ENCODE measurements at places on chromosomes 16 and 17.

GRCh38 chr17:67558740-67559380 lies 158.9 kb upstream of the NOL11 start:
- DNase-seq = no peak

DNA sequence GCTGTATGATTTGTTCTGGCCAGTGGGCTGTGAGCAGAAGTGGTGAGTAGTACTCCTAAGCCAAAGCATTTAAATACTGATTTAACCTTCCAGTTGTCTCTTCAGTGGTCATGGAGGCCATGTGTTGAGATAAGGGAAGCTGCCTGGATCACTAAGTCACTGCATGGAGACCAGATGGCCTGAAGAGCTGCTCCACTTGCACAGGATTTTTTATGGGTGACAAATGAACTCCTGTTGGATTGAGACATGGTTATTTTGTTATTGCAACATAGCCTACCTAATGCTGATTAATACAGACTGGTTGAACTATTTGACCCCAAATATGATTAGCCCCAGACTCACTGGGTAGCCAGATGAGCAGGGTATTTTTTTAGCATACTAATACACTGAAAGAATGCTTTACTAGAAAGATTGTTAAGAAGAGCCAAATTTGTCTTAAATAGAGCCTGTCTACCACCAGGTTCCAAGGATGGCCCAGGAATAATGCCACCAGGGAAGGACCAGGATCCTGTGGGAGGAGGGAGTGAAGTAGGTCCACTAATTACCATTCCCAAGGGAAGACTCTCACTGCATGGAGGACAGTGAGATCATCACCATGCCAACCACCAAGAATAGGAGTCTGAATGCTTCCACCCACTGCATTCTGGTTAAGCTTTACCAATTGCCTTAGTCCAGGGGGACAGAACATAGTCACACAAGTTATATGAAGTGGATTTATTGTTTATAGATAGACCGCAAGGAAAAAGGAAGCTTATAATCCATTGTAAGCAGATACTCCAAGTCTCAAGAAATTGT lies 187.4 kb upstream of the IRX6 start:
- DNase-seq = no peak

- DNase-seq = peak; percentile 68
Observed at GRCh38 chr17:39863918-39864746, at the start of gene IKZF3. Gene IKZF3 (minus strand): TSS chr17:39864312. CDS start chr17:39864126, 186 bp downstream.

DNA sequence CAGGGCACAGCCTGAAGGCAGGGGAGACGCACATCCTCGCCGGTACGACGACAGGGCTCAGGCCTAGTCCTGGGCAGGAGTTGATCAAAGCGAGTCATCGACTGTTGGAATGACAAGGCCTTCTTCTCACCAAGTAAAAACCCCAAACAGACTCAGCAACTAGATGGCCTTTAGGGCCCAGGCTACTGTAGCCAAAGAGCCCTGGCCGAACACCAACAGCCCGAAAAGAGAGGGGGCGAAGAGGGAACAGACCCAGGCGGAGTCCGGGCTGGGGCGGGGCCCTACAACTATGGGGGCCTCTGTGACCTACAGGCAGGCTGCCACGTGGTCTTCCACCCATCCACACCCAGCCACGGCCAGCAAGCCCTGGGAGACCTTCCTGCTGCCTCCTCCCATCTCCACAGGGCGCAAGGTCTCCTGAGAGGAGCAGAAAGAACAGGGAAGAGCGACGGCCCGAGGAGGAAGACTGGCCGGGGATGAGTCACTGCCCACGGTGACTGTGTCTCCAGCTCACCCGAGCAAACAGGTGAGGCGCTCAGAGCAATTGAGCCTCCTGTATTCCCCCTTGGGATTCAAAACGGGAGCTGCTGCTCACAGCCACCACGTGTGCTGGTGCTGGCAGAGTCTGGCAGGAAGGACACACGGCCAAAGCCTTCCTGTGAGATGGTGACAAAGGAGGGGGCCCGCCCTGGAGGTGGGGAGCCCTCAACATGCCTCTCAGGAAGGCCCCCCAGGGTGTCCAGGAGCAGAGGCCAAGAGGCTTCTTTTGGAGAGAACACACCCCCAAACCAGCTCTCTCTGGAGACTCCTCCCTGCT lies 17.7 kb downstream of the SLC16A3 start:
- DNase-seq = no peak

DNA sequence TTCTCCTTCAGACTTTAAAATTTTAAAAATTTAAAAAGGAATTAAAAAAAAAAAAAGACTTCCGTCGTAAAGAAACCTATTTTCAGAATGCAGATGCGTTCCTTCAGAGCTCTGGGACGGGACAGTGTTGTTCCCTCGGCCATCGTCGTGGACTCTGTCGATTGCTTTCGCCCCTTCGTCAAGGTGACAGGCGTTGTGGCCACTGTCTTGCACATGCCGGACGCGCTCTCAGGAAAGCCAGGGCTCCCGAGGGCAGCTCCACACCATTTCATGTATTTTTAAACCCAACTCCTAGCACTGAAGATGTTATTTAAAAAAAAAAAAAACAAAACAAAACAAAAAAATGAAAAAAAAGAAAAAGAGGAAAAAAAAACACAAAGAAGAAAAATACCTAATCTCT lies 22.3 kb downstream of the TMC6 start:
- DNase-seq = no peak

- no peak for DNase-seq
Observed at GRCh38 chr17:11999696-12000095, 2.4 kb upstream of the ZNF18 start.

DNA sequence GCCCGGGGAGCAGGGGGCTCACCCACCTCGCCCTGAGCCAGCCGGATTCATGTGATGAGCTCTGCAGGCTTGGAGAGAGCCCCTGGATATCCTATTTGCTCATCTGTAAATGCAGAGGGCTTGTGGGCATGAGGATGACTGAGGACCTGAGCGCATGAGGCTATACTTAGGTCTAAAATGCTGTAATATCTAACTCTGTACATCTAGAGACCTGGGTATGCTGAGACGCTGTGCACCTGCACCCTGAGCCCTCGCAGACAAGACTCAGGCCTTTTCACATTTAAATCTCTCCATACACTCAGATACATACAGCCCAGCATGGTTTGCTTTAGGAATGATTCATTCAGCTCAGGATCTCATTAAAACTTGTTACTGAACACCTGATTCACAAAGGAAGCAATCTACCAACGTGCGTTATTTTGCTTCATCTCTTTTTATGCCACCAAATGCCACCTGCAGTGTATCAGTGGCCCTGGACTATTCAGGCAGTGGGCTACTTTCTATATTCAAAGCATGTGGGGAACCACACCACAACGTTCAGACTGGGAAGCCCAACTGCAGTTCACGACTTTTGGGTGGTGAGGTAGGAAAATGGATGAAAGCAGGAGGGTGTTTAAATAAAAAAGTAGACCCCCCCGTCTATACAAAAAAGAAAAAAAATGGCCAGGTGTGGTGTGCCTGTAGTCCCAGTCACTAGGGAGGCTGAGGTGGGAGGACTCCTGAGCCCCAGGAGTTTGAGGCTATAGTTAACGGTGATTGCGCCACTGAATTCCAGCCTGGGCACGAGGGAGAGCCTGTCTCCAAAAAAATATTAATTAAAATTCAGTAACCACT lies 12.0 kb downstream of the USP7 start:
- no peak for DNase-seq

- no peak for DNase-seq
Observed at GRCh38 chr16:77856438-77857160, 68.2 kb downstream of the VAT1L start.

DNA sequence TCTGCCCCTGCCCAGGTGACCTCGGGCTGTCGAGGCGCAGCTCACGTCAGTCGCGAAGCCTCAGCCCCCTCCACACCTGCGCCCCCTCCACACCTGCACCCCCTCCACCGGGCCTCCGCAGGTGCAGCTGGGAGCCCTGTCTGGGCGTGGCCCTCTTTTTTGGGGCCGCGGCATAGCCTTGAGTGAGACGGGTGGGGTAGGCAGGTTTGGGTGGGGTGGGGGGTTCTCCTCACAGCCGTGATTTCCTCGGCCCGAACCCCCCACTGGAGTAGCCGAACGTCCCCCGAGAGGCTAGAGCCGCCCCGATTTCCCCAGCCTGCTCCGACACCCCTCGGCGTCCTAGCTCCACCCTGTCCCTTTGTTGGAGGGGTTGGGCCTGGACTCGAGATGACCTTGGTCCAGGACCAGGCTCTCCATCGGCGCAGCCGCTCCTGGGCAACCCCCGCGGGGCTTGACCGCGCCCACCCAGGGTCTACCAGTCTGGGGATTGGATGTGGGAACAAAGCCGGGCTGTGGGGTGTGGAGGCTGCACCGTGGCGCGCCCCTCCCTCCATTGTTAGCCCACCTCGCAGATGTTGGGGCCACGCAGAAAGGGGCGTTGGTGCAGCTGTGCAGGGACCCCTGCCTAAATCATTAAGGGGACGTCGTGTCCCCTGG lies 626 bp downstream of the TUBB3 start:
- no peak for DNase-seq

GRCh38 chr16:83581082-83581481 lies 226.7 kb upstream of the HSBP1 start:
- DNase-seq = no peak

GRCh38 chr16:27313422-27314160 lies at the start of gene IL4R:
Gene IL4R (plus strand): TSS chr16:27313974. CDS start chr16:27340204, 26,230 bp downstream.
- DNase-seq = peak; percentile 49

GRCh38 chr16:17776888-17777287 lies 306.1 kb upstream of the XYLT1 start:
- DNase-seq = no peak

GRCh38 chr16:53912155-53912554 lies 208.2 kb downstream of the FTO start:
- peak; percentile 4 for DNase-seq

GRCh38 chr16:22710326-22710725 lies 103.6 kb upstream of the HS3ST2 start:
- DNase-seq = no peak

DNA sequence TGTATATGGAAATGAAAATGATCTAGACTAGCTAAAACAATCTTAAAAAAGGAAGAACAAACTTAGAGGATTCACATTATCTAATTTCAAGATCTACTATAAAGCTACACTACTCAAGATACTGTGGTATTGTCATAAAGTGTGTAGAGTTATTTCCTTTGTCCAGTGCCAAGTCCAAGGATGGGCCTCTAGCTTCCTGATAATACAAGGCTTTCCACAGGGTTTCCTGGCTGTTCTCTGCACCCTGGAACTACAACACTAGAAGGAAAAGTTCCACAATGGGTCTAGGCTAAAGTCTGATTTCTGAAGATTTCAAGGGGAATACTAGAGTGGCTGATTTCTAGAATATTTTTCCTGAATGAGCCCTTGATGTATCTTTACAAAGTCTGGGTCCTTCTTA lies 34.2 kb downstream of the TBC1D3B start:
- DNase-seq = no peak

GRCh38 chr17:74524653-74525464 lies 6.4 kb downstream of the CD300LB start:
- no peak for DNase-seq

DNA sequence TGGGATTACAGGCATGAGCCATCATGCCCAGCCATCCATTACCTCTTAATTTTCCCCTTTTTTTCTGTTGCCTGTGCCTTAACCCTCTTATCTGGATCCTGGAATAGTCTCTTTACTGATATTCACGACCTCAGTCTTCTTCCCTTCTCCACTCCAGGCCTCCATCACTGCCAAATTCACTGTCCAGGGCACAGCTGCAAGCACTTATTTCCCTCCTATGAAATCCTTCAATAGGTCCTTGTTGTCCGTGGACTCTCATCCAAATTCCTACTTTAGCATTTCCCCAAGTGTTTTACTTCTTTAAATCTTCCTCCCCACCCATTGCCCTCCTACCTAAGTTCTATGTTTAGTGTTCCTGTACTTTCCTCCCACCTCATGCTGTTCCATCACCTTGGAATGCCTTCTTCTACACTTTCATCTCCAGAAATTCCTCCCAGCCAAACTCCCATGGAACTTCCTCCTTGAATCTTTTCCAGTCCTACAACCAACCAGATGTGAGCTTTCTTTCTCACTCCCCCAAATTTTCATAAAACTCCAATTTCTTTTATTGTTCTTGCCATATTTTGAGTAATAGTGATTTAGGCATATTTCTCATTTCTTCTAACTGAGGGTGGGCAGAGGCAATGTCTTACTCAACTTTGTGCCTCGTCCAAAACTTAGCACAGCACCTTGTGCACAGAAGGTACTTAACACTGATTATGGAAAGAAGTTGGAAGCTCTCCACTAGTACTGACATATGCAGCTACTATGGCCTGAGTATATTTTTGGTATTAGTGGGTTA lies 35.3 kb downstream of the FAM20A start:
- DNase-seq = no peak

- no peak for DNase-seq
Observed at GRCh38 chr16:6645768-6646568, 686.7 kb upstream of the RBFOX1 start.

GRCh38 chr16:48911700-48912099 lies 301.7 kb upstream of the N4BP1 start:
- DNase-seq = no peak

GRCh38 chr17:3213587-3213986 lies 6.1 kb downstream of the OR1A1 start:
- no peak for DNase-seq

- DNase-seq = peak; percentile 78
Observed at GRCh38 chr17:16991349-16992009, 19.6 kb upstream of the TNFRSF13B start.

DNA sequence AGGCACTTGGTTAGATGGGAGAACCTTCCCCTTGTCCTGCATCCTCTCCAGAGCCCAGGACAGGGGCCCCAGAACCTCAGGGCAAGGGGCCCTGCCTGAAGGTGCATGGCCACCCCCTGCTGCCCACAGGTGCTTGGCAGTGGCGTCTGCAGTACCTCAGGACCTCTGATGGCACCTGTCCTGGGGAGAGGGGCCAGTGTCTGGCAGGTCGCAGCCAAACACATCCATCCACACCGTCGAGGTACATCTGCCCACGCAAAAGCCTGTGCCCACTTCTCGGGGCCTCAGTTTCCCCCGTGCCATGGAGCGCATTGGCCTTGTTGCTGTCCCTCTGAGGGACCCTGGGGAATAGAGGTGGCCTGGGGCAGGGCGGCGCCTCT lies 9.3 kb downstream of the MAP2K3 start:
- DNase-seq = no peak
